EL (cell line): ENCODE measurements at places on chromosomes 5 and 9.

DNA sequence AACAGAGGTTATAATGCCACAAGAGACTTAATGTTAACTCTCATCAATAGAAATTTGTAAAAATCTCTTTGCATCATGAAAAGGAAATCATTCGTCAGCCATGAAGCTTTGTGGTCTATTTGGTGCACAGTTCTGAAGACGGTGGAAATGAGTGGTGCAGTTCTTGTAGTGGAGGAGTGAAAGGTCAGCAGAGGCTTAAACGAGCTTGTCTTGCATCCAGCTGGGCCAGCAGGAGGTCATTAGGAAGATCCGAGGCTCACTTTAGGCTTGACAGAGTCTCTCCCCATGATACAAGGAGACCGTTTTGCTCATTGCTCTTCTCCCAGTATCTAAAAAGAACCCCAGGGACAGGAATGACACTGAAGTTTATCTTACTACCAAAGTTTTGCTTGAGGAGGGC is 440.8 kb downstream of the BNC2 start:
- DNase-seq, result no peak

DNA sequence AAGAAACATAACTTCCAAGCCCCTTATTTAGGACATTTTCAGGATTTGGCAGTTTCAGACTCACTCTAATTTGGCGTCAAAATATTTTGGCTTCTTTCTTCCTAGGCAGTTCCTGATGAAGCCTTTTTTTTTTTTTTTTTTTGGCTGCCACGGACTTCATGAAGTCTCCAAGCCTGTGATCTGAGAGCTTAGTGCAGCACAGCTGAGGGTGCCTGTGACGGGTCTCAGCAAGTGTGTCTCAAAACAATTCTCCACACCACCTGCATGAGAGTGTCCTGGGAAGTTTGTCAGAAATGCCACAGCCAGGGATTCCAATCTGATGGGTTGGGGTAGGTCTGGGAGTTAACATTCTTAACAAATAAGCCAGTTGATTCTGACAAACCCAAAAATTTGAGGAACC is 6.0 kb upstream of the ESM1 start:
- DNase-seq, result peak; percentile 28

DNA sequence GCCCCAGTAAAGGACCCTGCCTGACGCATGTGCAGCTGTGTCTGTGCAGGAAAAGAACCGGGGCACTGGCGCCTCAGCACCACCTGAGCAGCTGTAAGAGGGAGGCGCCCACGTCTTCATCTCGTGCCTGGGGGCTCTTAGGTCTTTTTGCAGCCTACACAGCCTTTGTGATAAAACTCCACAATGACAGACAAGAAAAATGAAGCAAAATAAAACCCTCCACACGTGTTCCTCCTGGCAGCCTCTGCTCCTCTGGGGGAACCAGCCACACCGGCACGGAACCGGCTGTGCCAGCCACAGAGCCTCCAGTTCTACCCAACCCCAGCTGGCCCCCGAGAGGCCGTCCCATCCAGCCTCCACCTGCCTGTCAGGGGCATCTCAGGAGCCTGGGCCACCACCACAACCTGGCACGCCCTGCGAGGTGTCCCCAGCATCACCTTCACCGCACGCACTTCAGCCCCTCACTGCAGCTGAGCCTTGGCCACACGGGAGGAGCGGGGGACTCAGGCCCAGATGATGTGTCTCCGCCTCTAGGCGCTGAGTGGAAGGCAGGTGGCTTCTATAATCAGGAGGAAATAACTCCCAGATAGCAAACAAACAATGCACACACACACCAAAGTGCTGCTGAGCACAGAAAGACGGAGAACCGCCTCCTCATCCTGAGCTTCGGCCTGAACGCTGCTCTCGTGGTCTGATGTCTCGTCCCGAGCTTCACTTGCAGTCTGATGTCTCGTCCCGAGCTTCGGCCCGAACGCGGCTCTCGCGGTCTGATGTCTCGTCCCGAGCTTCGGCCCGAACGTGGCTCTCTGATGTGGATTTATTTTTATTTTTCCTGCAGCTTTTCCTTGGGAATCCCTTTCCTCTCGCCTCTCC is 28.6 kb upstream of the NSMF start:
- DNase-seq, result no peak

GRCh38 chr5:170974461-170974860 is 112.6 kb downstream of the RANBP17 start:
- no peak for DNase-seq

- no peak for DNase-seq
These were observed 115.4 kb upstream of the FBXL7 start for GRCh38 chr5:15384581-15384980.
